HS-5 (cell line): ENCODE measurements at places on chromosomes 2 and 18.

- DNase-seq, result no peak
These were observed 628.5 kb upstream of the KLHL29 start for GRCh38 chr2:22756276-22757043.

GRCh38 chr2:62474176-62474575 is 31.8 kb downstream of the TMEM17 start:
- no peak for DNase-seq

GRCh38 chr2:37020887-37021796 is 54.8 kb upstream of the STRN start:
- no peak for DNase-seq

GRCh38 chr2:105409717-105410116 is 10.9 kb upstream of the FHL2 start:
- DNase-seq, result no peak

DNA sequence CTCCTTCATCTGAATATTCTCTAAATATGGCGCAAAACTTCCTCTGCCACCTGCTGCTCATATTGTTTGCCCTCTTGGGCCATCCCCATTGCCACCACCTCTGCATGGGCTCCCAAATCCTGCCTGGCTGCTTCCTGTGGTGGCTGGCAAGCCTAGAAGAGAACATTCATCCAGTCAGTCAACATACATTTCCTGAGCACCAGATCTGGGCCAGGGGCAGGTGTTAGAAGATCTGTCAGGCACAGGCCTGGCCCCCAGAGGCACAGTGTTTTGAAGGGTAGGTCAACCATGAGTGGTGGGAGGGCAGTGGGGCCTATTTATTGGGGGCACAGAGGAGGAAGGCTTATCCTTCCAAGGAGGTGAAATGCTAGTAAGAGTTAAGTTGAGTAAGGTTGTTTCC is 73.2 kb downstream of the TMEM247 start:
- DNase-seq, result no peak
